Type B pancreatic cell (in vitro differentiated cells): ENCODE measurements at places on chromosomes 5 and 9.
A peak's percentile ranks its signal among the peaks of the same experiment; 100 is the strongest.

DNA sequence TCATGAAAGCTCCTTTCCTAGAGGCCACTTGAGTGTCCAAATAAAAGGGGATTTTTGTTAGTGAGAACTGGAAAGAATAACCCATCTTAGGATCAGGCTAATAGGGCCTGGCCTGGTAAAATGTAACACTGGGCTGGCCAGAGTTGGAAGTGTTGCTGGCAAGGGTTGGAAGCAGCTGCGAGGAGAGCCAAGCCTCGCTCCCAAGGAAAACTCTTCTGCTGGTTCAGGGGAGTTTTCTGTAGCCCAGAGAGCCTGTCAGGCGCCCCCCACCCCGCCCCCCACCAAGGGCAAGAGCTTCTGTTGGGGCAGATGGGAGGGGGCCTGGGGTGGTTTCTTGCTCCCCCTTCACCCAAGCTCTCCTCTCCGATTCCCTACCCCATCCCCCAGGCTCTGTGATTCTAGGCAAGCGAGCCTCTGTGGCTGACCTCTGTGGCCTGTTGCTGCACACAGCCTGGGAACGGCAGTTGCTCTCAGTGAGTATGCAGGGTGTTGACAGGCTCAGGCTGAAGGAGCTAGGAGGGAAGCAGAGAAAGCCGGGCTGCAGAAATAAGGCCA, 547.8 kb downstream of the CCDC171 start:
- H3K36me3 ChIP-seq = no peaks in the 10 kb centered on the region
- no peaks in the 10 kb centered on the region for H3K27me3 ChIP-seq
- peaks cover 60% of the 10 kb centered on the region for H3K4me1 ChIP-seq

GRCh38 chr5:90475436-90475980, 844 bp downstream of the POLR3G start:
- no peak overlapping the region for H3K27ac ChIP-seq
- H3K36me3 ChIP-seq = no peaks in the 10 kb centered on the region
- peak overlapping the region; percentile 97 for H3K4me3 ChIP-seq
- peaks cover 3% of the 10 kb centered on the region for H3K27me3 ChIP-seq
- peaks cover 24% of the 10 kb centered on the region for H3K4me1 ChIP-seq

- H3K4me1 ChIP-seq = peaks cover 12% of the 10 kb centered on the region
- H3K27ac ChIP-seq = no peak within 1 kb of the TSS
- no peak within 1 kb of the TSS for H3K4me3 ChIP-seq
- peak; percentile 58 for DNase-seq
These were observed at the start of gene CSF1R for GRCh38 chr5:150085950-150086715. CSF1R (minus strand) TSS chr5:150086554; CDS start chr5:150086427, 127 bp downstream.

DNA sequence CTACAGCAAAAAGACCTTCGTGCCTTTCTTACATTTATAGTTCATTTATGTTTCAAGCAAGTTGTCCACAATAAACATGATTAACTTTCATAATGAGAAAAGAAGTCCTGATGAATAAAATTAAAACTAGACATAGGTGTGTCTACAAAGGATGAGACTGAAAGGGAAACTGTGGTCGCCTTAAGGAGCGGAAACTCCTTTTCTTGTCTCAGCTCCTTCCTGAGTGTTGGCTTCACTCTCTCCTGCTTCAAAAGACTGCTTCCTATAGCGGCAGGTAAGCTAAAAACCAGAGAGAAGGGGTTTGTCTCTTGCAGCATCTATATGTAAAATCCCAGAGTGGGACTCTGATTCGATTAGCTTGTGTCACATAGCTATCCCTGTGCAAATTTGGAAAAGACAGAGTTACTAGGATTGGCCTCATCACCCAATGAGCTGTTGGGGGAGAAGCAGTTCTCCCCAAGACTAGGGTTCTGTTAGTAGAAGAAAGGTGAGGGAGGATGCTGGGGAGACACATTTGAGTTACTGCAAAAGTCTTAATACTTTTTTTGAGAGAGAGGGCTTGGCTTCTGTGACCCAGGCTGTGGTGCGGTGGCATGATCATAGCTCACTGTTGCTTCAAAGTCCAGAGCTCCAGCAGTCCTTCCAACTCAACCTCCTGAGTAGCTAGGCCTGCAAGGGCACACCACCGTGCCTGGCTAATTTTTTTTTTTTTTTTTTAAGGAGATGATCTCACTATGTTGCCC, 16.8 kb upstream of the CTSL start:
- peaks cover 20% of the 10 kb centered on the region for H3K4me1 ChIP-seq
- H3K27ac ChIP-seq = no peak overlapping the region
- H3K27me3 ChIP-seq = no peaks in the 10 kb centered on the region
- peaks cover 35% of the 10 kb centered on the region for H3K36me3 ChIP-seq
- DNase-seq = no peak
- H3K4me3 ChIP-seq = no peak overlapping the region

DNA sequence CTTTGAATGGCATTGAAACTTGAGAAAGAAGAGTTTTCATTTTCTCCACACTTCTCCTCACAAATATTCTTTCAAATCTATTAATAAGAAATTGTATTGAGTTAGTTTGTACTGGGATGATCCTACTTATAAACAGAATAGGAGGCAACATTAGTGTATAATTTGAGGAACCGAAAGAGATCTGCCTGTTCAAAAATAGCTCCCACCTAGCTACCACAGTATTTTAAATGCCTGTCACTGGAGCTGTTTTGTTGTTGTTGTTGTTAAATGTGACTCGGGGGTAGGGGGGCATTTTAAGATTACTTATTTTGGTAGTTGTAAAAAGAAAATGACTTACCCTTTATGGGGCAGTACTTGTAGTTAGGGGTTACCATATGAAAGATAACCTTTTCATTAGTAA, 20.1 kb upstream of the HAPLN1 start:
- no peaks in the 10 kb centered on the region for H3K4me1 ChIP-seq
- H3K27me3 ChIP-seq = no peaks in the 10 kb centered on the region
- no peak overlapping the region for H3K27ac ChIP-seq
- no peak overlapping the region for H3K4me3 ChIP-seq
- DNase-seq = no peak
- no peaks in the 10 kb centered on the region for H3K36me3 ChIP-seq

DNA sequence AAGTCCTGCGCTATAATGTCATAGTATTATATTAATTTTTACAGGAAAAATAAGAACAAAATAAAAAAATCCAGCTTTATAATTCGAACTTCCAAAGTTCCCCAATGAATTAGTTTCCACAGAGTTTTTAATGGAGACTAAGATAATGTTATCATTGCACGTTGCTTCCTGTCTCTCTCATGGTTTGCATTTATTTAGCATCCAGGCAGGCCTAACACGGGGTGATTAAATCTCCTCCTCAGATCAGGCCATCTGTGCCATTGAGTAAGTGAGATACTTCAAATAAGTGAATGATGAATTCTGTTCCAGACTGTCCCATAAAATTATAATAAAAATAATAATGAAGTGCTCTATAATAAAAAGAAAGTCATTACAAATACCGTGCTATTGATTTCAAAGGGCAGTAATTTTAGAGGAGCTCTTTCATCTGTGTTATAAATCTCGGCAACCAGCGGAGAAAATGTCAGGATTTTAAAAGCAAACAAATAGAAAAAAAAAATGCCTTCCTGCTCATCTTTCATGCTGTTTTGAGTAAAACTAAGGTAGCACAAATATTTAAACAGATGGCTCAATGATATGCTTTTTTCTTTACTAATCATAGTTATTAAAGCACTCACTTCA, 570.6 kb upstream of the ZNF608 start:
- H3K4me3 ChIP-seq = no peak overlapping the region
- peak overlapping the region; percentile 8 for H3K27ac ChIP-seq

DNA sequence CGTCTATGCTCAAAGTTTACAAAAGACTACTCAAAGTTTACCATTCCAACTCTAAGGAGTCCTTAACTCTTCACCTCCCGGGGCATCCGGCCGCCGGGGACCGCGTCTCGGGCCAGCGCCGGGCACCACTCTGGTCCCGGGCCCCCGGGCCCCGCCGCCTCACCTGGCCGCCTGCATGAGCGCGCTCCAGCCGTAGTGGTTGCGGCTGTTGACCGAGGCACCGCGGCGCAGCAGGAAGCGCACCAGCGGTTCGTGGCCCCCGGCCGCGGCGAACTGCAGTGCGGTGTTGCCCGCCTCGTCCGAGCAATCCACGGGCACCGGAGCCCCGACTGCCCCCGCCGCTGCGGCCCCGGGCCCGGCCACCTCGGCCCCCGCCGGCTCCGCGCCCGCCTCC, 388 bp downstream of the ANKS6 start:
- DNase-seq = peak; percentile 71
- peak overlapping the region; percentile 76 for H3K27ac ChIP-seq
- peaks cover 33% of the 10 kb centered on the region for H3K4me1 ChIP-seq
- H3K27me3 ChIP-seq = peaks cover 5% of the 10 kb centered on the region
- peak overlapping the region; percentile 88 for H3K4me3 ChIP-seq

- no peaks in the 10 kb centered on the region for H3K27me3 ChIP-seq
- no peak for DNase-seq
- H3K4me1 ChIP-seq = peaks cover 30% of the 10 kb centered on the region
- peak overlapping the region; percentile 67 for H3K27ac ChIP-seq
These were observed 2.1 kb downstream of the NADK2 start for GRCh38 chr5:36239370-36240293.

DNA sequence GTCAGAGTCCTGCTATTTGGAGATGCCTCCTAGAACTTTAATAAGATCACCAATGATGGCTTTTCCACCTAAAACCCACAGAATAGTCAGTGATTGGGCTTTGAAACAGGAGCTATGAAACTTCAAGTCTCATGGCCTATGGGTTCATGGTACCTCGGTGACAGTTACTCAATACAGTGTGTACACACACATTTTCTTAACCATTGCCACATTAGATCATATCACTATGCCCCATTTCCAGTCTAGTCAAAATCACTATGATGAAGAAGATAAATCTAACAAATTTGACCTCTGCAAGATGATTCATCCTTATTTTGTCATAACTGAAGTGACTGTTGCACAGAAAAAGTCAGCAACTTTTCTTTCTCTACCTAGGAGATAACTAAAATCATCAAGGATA, 86.8 kb upstream of the OR13F1 start:
- no peak for DNase-seq
- H3K4me3 ChIP-seq = no peak overlapping the region
- no peaks in the 10 kb centered on the region for H3K4me1 ChIP-seq
- no peaks in the 10 kb centered on the region for H3K27me3 ChIP-seq
- H3K27ac ChIP-seq = no peak overlapping the region

- peak overlapping the region; percentile 5 for H3K4me3 ChIP-seq
- no peak for DNase-seq
- peaks cover 24% of the 10 kb centered on the region for H3K4me1 ChIP-seq
- peak overlapping the region; percentile 85 for H3K27ac ChIP-seq
These were observed 68.7 kb downstream of the ACTL7B start for GRCh38 chr9:108786901-108787689.

- no peaks in the 10 kb centered on the region for H3K4me1 ChIP-seq
- H3K27ac ChIP-seq = no peak overlapping the region
- H3K36me3 ChIP-seq = no peaks in the 10 kb centered on the region
- no peaks in the 10 kb centered on the region for H3K27me3 ChIP-seq
- no peak overlapping the region for H3K4me3 ChIP-seq
- DNase-seq = no peak
These were observed 115.7 kb upstream of the SMC2 start for GRCh38 chr9:103978396-103978795.

GRCh38 chr5:149878371-149878770, 66.2 kb downstream of the PDE6A start:
- no peaks in the 10 kb centered on the region for H3K27me3 ChIP-seq
- H3K4me3 ChIP-seq = no peak overlapping the region
- H3K27ac ChIP-seq = no peak overlapping the region
- DNase-seq = no peak
- H3K36me3 ChIP-seq = no peaks in the 10 kb centered on the region
- H3K4me1 ChIP-seq = no peaks in the 10 kb centered on the region
